Stimulated activated CD8-positive, alpha-beta memory T cell treated with anti-CD3 and anti-CD28 coated beads, Interleukin-2, amount 100 ng/mL, for 1 hour (primary cell): ENCODE measurements at places on chromosomes 16 and 17.

DNA sequence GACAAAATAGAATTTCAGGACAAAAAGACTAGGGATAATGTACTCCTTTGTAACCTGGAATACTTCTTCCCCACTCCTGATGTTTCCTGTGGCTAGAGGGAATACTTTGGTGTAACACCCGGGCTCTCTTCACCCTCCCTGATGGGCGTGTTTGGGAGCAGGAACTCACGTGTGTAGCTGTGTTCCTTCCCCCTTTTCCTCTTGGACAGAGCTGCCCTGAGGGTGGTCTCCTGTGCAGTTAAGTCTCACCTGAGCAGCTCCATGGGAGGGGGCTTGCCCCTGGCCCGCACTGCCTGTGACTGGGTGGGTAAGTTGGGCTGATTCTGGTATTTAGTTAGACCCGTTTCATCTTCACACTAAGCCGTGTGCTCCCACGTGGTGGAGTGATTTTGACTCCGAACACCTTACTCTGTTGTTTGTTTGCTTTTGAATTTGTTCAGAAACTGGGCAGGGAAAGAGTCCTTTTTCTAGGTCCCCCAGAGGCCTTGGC is 87.9 kb downstream of the OR1D5 start:
- no peak for DNase-seq

DNA sequence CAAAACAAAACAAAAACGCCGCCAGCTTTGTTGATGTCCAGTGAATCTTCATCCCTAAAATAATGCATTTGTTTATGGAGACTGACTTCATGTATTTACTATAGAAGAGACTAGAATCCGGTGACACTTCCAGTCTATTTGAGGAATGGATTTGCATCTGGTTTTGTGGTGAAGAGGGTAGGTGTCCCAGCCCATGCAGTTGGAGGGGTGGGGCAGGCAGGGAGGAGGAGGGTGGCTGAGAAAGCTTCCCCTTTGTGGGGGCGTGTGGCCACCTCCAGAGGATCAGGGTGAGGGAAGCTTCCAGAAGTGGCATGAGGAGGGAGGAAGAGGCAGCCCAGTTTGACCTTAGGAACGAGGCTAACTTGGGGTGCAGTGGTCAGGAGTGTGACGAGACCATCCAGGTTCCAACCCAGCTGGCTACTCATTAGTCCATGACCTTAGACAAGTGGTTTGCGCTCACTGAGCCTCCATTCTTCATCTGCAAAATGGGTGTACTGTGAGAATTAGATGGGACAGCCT is 69.5 kb downstream of the CMIP start:
- no peak for DNase-seq

DNA sequence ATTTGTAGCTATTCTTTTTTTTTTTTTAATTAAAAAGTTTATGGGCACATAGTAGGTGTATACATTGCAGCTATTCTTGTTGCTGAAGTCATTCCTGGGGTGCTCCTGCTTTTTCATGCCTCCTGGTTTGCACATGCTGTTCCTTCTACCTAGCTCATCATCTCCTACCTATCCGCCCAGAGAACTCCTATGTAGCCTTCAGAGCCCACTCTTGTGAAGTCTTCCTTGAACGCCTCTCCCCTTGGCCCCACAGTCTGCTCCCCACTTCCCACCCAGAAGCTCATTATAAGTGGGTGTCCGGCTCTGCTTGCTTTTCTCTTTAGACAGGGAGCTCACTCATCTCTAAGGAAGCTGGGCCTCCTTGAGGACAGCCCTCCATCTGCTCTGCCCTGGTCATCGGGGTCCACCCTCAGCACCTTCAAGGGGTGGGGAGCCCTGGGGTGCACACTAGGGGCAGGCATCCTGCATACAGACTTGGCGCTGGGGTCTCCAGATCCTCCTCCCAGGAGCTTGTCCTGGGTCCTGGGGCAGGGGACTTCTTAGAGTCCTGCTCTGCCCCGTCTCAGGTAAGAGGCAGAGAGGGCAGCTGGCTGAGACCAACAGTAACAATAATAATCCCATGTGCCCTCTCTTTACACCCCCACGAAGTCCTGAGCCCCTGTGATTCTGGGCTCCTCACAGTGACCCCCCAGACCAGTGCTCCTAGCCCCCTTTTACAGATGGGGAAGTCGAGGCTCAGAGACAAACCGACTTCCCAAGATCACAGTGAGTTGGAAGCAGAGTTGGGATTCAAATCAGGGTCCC is 3.5 kb upstream of the B9D1 start:
- no peak for DNase-seq

- DNase-seq, result no peak
These were observed 14.7 kb downstream of the LRRC75A start for GRCh38 chr17:16477255-16477654.

- DNase-seq, result no peak
These were observed 267.7 kb downstream of the FTO start for GRCh38 chr16:53971616-53972015.

DNA sequence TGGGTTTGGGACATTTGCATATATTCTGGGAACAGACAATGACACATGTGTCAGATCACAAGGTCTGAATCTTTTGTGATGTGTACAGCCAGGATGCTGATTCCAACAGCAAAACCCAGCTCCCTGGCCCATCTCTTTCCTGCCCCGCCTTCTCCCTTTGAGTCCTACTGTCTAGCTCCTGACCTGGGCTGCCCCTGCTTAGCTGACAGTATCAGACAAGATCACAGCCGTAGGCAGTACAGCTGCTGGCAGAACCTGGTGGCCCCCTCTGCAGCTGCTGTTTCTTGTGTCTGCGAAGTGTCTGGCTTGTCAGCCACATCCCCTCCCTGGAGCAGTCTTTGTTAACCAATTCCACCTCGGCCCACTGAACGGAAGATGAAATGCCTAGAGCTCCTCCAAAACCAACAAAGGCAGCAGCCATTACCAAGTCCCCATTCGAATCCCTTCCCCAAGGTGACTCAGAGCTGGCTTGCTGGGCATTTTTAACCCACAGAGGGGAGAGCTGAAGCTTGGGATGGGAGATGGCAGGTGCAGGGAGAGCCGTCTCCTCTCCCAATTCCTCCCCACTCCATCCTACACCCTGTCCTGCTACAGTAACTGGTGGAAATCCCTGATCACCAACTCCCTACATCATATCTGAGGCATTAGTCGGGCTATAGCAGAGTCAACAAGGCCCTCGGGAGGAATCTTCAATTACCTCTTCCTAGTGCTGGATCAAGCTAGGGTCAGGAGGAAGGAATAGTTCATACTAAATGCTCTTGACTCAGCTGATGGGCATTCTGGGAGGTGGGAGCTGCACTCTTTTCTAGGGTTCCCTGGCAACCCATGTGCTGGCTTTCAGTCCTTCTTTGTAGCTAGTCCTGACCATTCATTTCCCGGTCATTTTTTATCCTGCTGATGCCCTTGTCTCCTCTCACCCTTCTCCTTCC is 5.8 kb downstream of the PIPOX start:
- no peak for DNase-seq

GRCh38 chr17:79683365-79683764 is 47.4 kb upstream of the ENPP7 start:
- DNase-seq, result no peak

- DNase-seq, result no peak
These were observed 527 bp upstream of the UBE2Z start for GRCh38 chr17:48907713-48908046.

DNA sequence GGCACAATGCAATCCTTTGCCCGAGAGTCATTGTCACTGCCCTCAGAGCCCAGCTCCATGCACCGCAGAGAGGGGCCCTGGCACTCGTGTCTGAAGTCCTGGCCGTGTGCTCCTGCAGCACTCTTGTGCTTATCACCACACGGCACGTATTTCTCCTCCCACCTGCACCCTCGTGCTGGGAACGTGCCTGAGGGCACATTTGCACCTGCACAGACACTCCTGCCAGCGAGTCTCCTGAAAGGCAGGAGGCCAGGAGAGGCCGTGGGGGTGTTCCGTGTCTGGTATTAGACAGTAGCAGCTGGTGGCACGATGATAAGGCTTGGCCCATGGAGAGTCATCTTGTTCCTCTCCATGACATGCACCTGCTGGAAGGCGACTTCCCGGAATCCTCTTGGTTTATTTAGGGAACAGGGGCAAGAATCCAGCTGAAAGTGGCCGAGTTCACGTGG is 3.4 kb upstream of the ACSF3 start:
- no peak for DNase-seq

GRCh38 chr17:49513641-49514040 is 18.5 kb downstream of the NGFR start:
- no peak for DNase-seq

- no peak for DNase-seq
These were observed 1.4 kb downstream of the GOT2 start for GRCh38 chr16:58732545-58733247.

DNA sequence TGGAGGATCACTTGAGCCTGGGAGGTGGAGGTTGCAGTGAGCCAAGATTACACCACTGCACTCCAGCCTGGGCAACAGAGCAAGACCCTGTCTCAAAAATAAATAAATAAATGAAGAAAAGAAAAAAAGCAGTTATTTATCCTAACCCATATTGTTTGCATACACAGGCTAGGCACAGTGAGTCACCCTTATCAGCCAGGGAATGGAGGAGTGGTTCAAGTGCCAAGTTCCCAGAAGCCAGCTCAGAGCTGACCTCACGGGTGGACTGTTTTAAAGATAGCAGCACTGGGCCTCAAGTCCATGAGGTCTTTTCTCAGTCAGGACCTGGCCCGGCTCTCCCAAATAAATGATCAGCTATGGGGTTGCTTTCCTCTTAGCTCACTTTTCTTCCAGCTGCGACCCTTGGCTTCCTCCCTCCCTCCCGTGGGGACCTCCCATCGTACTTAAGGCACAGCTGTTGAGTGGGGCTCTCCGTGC is 22.6 kb upstream of the MGAT5B start:
- DNase-seq, result no peak

DNA sequence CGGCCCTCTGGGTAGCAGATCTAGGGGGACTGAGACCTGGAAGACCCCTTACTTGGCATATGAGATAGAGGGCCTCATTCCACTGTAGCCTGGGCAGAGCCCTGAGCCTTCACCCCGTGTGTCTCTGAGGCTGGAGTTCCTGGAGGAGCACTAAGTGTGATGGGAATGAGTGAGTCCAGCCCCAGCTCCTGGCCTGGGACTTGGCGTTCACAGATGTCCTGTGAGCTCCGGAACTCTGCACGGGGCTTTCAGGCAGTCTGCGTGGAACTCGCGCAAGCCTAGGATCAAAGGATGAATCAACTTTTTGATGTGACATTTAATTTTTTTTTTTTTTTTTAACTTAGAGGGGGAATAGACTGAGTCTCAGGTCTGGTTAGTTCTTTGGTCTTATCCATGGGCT is 1.8 kb downstream of the NKD1 start:
- no peak for DNase-seq

- no peak for DNase-seq
These were observed 25.2 kb upstream of the SLC5A11 start for GRCh38 chr16:24820522-24820921.

- no peak for DNase-seq
These were observed 16.4 kb upstream of the SEC14L1 start for GRCh38 chr17:77124192-77124889.

DNA sequence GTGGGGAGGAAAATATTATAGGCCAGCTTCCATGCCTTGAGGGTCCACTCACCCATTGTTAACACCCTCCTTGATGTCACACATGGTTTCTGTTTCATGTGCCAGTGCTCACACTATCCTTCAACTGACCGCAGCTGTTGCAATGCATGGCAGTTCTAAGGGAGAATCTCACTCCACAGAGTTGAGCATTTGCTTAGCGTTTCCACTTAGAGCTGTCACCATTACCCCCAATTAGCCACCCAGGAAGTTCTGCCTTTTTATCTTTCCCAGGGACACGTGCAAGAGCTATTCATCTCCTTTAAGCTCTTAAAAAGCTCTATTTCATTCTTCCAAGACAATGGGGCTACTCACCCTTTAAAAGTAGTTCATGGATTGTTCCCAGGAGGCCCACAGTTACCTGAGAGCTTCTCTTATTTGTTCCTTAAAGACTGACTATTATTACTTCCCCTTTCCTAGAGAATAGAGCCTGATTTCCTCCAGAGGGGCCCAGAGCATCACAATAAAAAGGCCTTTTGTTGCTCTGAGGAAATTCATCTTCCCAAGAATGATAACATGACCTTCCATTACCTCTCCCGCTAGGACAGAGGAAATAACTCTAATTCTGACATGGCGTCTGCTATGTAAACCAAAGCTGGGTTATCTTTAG is 126.8 kb downstream of the CACNG3 start:
- no peak for DNase-seq

- DNase-seq, result no peak
These were observed 53.0 kb upstream of the MNT start for GRCh38 chr17:2453866-2454265.

DNA sequence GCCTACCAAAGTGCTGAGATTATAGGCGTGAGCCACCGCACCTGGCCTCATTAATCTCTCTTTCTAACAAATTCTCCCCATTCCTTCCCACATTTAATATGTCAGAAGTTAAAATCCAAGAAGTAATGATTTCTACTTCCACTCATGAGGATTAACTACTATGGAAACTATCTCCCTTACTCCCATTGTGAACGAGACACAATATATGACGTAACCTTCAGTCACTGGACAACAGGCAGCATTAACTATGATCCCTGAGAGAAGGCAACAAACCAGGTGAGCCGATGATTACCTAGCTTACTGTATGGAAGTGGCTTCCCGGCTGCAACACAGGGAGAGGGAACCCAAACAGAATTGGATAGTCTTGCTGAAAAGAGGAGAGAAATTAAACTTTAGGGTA is 20.0 kb downstream of the GLG1 start:
- DNase-seq, result no peak

- no peak for DNase-seq
These were observed 1.1 kb downstream of the ARL4D start for GRCh38 chr17:43399839-43400328.

DNA sequence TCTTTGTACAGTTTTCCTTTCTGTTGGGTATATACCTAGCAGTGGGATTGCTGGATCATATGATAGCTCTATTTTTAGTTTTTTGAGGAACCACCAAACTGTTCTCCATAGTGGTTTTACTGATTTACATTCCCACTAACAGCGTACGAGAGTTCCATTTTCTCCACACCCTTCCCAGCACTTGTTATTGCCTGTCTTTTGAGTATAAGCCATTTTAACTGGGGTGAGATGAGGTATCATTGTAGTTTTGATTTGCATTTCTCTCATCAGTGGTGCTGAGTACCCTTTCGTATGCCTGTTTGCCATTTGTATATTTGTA is 887 bp upstream of the EVI2B start:
- no peak for DNase-seq

DNA sequence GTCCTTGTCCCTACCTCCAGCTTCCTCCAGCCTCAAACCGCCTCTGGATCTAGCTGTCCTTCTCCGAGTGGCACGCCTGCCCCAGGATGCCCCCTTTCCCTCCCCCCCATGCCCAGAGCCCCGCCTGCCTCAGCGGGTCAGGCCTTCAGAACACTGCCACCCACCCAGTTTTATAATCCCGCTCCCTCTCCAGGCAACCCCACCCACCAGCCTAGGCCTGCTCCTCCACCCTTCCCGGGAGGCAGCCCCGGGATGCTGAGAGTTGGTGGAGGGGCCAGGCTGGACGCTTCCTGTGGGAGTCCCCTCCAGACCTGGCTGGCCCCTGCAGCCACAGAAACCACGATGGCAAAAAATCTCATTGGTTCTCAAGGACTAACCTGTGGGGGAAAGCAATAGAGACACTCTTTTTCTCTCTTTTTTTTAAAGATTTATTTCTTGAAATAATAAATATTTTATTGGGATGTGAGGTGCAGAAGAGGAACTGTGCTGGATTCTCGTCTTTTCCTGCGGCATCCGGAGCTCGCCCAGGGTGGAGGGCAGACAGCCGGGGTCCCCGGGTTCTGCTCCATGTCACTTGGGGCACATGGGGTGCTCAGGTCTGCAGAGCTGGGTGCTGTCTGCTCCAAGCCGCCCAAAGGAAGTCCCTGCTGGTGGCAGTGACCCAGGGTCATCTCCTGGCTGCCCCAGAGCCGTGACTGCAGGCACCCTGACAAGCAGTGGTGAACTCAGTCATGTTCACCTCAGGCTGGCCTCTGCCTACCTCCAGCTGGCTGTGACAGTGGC is 81.9 kb downstream of the MGAT5B start:
- DNase-seq, result no peak
